ENCODE measurements at places on chromosomes 1 and 21.

DNA sequence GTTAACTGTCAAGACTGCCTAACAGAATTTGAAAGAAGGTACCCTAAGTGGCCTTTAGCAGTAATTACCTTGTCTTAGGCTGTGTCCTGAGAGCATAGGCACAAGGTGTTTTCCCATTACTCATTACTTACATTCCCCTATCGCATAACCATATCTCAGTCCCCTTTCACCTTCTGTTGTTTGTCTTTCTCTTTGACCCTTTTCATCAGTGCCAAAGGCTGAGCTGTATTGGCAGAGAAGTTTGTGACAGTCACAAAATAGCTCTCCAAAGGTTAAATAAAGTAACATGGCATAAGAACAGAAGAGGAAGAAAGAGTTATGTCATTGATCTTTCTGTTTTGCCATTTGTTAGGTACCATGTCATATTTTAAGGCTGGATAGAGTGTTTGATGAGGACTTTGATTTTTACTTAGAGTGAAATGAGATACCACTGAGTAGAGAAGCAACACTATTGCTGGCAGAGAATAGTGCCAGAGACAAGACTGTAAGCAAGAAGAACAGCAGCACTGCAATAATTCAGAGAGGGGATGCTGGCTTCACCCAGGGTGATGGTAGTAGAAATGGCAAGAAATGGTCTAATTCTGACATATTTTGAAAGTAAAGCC is 497.8 kb downstream of the TTLL7 start:
- DNase-seq: no peak

- no peak for DNase-seq
Observed at GRCh38 chr1:107171333-107171732, 30.5 kb downstream of the NTNG1 start.

GRCh38 chr21:32977216-32977615 is 48.5 kb upstream of the OLIG2 start:
- no peak for DNase-seq

DNA sequence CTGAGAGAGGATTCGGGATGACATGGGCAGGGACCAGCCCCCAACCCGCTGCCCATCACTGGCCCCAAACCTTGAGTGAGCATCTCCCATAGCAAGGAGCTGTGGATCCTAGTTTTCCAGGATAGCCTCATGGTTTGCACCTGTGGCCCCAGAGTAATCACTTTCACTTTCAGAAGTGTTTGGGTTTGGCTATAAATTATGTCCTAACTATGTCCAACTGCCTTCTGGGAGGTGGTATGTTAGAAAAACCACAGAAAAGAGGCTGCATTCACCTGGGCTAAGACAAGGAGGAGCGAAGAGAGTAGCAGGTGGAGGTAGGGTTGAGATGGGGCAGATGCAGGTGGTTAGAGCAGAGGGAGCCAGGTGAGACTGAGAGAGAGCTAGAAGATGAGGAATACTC is 19.4 kb upstream of the CLIC6 start:
- no peak for DNase-seq

- DNase-seq: peak; percentile 34
Observed at GRCh38 chr1:54122135-54122751, 30.6 kb downstream of the CDCP2 start.

DNA sequence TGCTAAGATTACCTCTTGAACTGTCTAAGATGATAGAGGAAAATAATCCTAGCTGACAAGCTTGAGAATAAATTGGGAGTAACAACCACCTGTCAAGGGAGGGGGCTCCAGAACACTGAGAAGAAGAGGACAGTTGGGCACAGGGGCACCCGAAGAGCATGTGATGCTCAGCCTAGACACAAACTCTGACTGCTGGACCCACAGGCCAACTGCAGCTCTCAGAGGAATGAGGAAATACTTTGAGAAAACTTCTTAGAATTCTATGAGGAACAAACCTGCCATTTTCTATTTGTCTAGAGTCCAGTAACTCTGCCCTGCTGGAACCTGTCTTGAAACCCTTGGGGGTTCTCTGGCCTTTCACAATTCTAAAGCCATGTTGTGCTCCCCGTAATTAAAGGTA is 124.1 kb upstream of the KCNK2 start:
- no peak for DNase-seq
